ENCODE measurements at places on chromosomes 2 and 18.

DNA sequence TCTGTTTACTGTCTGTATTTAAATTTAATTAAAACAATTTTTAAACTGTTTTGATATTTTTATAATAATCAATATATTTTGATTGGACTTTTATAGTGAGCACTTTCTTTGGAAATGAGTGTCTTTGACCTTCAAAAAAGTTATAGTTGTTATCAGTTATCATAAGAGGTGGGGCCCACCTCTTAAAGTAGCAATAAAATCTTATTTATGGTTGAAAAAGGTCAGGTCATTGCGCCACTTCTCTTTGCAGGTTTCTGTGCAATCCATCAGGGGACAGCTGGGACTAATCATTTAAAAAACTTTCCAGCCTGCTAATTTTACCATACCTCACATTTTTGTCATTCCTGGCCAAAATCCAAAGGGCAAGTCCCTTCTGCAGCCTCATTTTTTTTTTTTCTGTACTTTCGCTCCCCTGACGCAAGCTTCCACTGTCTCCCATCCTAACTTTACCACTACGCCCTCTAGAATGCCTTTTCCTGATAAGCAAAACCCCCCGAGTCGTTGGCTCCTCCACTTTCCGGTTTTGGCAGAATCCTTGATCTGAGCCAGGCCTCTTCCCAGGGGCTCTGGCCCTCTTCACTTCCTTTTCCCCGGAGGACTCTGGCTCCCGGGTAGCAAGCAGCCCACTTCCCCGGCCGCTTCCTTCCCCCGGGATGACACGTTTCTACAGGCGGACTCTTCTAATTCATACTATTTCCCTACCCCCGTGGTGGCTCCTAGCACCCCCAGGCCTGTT, 1.1 kb upstream of the SEH1L start:
- peak; percentile 51 for DNase-seq
- H3K27ac ChIP-seq: peak overlapping the region; percentile 98
- peak overlapping the region; percentile 85 for H3K4me3 ChIP-seq
- H3K4me1 ChIP-seq: peaks cover 31% of the 10 kb centered on the region

GRCh38 chr2:190088917-190089316, 26.4 kb upstream of the MSTN start:
- H3K4me3 ChIP-seq: no peak overlapping the region
- no peaks in the 10 kb centered on the region for H3K4me1 ChIP-seq
- H3K27ac ChIP-seq: no peak overlapping the region
- DNase-seq: peak; percentile 77
- H3K36me3 ChIP-seq: no peaks in the 10 kb centered on the region

DNA sequence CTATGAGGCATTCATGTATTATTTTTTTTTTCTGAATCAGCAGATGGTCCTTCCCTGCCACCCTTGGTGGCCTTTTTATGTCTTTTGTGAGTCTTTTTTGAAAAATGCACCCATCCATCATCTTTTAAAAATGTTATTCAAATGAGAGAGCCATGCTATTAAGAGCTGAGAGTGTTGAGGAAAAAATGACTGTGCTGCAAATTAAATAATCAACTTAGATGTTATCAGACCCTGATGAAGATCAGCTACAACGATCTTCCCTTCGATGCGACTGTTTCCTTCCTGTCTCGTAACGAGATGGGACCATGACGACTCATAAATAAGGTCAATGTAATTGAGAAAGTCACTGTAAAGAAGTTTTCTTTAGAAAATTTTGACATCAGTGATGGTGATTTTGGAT, 44.4 kb downstream of the TRIB2 start:
- no peak overlapping the region for H3K4me3 ChIP-seq
- no peak for DNase-seq
- H3K36me3 ChIP-seq: no peaks in the 10 kb centered on the region

DNA sequence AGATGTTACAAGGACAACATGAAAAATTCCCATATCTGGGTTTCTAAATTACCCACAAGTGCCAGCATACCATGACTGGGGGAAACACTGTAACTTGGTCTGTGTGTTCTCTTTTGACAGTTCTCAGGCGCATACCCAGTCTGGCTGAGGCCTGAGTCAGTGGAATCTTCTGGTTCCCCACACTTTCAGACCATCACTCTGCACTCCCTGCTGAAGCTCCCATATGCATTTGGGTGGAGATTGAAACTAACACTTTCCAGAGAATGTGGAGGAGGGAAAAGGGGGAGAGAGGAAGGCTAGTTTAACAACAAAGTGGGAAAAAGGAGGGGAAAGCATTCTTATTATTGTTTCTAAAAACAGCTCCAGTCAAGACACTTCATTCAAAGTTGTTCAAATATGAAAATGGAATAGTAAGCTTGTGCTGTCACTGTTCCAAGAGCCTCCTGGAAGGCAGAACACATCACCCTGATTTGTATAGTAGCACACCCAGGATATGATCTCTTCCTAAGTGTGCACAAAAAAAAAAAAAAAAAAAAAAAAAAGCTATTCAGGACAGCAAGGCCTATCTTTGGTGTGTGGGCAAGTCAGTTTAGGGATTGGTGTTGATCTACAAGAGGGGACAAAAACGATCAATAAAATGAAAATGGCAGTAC, 48.1 kb upstream of the CTIF start:
- no peak for DNase-seq
- H3K27me3 ChIP-seq: no peaks in the 10 kb centered on the region
- no peaks in the 10 kb centered on the region for H3K36me3 ChIP-seq
- H3K4me1 ChIP-seq: no peaks in the 10 kb centered on the region

DNA sequence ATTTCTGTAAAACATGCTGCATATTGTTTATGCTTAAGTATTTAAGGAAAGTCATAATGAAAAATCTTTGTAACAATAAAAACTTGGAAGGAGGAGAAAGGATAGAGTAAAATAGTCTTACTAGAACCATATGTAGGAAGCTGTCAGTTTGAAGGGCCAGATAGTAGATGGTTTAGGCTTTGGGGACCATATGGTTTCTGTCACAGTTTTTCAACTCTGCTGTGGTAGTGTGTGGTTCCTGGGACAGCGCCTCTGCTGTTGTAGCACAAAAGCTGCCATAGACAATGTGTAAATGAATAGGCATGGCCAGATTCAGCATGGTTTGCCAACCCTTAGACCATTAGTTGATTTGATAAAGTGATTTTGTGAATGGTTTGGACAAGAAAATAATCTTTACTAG, 75.5 kb downstream of the SLC39A10 start:
- H3K36me3 ChIP-seq: peaks cover 35% of the 10 kb centered on the region
- H3K4me3 ChIP-seq: no peak overlapping the region

DNA sequence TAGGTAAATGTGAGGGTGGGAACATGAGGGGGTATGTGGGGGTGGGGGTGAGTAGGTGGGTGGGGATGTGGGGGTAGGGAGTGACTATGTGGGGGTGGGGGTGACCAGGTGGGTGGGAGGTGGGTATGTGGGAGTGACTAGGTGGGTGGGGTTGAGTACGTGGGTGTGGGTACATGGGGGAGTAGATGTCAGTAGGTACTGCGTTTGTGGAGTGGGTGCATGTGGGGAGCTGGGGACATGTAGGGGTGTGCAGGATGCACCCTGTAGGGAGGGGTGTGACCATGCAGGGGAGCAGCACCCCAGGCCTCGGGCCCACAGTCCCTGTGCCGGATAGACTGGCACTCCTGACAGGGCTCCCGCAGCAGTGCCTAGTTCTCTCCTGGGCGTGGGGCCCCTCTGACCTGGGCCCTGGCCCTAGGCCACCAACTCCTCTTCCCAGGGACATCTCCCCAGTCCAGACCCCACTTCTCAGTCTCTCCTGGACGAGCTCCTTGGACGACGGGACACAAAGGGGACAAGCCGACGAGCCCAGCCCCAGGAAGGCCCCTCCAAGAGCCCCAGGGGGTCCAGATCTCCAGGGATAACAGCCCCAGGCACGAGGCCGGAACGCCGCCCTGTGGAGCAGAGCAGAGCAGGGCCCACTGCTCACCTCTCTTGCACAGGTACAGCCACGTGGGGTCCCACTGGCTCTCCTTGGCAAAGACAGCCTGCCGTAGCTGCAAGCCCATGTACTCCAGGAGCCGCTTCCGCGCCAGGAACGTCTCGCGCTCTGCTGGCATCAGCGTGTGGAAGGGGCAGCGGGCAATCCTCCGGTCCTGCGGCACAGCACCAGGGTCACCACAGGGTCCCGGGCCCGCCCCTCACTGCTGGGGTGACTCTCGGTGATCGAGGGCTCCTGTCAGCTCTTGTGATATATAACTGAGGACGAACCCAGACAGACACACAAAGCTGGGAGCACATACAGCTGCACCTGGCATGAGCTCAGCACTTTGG, 58.2 kb downstream of the ANKMY1 start:
- no peaks in the 10 kb centered on the region for H3K4me1 ChIP-seq
- H3K27me3 ChIP-seq: no peaks in the 10 kb centered on the region
- H3K36me3 ChIP-seq: peaks cover 22% of the 10 kb centered on the region

GRCh38 chr18:76274468-76275289, 220.4 kb downstream of the ZNF516 start:
- no peaks in the 10 kb centered on the region for H3K36me3 ChIP-seq
- H3K27me3 ChIP-seq: no peaks in the 10 kb centered on the region
- no peak overlapping the region for H3K4me3 ChIP-seq
- peak; percentile 9 for DNase-seq
- H3K27ac ChIP-seq: no peak overlapping the region
- no peaks in the 10 kb centered on the region for H3K4me1 ChIP-seq

GRCh38 chr18:75057169-75057960, 151.6 kb downstream of the PTGR3 start:
- H3K27ac ChIP-seq: no peak overlapping the region
- no peaks in the 10 kb centered on the region for H3K36me3 ChIP-seq
- H3K27me3 ChIP-seq: no peaks in the 10 kb centered on the region
- H3K4me1 ChIP-seq: no peaks in the 10 kb centered on the region
- H3K4me3 ChIP-seq: no peak overlapping the region

DNA sequence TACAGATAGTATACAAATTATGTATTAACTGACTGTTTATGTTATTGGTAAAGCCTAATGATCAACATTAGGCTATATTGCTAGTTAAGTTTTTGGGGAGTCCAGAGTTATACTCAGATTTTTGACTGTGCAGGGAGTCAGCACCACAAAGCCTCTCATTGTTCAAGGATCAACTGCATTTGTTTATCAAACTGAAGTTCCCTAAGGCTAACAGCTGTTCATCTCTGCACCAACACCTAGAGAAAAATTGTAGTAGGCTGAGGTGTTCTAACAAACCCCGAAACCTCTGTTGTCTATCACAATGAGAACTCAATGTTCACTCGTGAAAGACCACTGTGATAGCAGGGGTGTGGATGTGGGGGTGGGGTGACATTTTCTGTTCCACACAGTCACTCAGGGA, 97.7 kb downstream of the HNMT start:
- no peaks in the 10 kb centered on the region for H3K36me3 ChIP-seq
- H3K27me3 ChIP-seq: no peaks in the 10 kb centered on the region
- H3K4me3 ChIP-seq: no peak overlapping the region
- no peak for DNase-seq

GRCh38 chr18:69701305-69701704, 246.4 kb downstream of the CD226 start:
- H3K27me3 ChIP-seq: no peaks in the 10 kb centered on the region
- no peak overlapping the region for H3K4me3 ChIP-seq
- no peak overlapping the region for H3K27ac ChIP-seq

GRCh38 chr2:159818940-159819339, 20.9 kb upstream of the CD302 start:
- H3K4me3 ChIP-seq: no peak overlapping the region
- no peaks in the 10 kb centered on the region for H3K36me3 ChIP-seq
- H3K4me1 ChIP-seq: no peaks in the 10 kb centered on the region
- no peak for DNase-seq
- no peak overlapping the region for H3K27ac ChIP-seq
- H3K27me3 ChIP-seq: peaks cover 11% of the 10 kb centered on the region

GRCh38 chr2:148052687-148053086, 31.8 kb downstream of the MBD5 start:
- no peaks in the 10 kb centered on the region for H3K36me3 ChIP-seq
- no peak overlapping the region for H3K27ac ChIP-seq
- no peak for DNase-seq
- peaks cover 6% of the 10 kb centered on the region for H3K4me1 ChIP-seq
- no peak overlapping the region for H3K4me3 ChIP-seq

DNA sequence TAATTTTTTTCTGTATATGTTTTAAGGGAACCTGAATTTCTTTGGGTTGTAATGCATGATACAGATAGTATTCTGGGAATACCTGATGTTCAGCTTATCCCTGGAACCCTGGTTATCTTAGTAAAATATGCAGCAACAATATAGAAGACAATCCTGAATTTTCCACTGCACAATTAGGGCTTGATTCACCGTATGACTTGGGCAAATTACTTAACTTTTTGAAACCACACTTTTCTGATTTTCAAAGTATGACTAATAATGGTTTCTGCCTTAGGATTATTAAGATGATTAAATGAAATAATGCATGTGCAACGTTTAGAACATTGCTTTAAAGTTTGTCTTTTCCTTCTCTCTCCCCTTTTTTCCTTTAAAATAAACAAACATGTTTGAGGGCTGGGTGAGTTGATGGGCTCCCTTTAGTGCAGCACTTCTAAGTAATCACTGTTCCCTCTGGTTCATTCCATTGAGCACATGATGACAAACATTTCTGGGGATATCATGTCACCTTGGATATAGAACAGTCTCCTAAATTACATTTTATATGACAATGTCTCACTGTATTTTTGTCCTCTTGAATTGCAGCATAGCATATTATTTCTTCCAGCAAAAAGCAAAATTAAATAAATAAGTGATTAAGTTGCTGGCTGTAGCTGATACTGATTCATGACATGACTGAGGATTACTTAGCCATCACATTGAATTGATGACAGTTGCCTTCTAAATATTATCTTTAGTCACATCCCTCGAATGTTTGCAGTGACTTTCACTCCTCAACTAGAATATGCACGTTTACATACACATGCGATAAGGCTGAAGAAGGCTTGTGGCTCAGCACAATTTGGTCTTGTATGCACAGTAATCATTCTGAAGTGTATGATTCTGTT, 254.5 kb downstream of the NEDD4L start:
- no peak for DNase-seq
- no peak overlapping the region for H3K27ac ChIP-seq
- H3K27me3 ChIP-seq: no peaks in the 10 kb centered on the region
- no peaks in the 10 kb centered on the region for H3K4me1 ChIP-seq

GRCh38 chr2:10356439-10356811, 53.7 kb downstream of the HPCAL1 start:
- no peaks in the 10 kb centered on the region for H3K27me3 ChIP-seq
- H3K4me1 ChIP-seq: peaks cover 22% of the 10 kb centered on the region
- H3K27ac ChIP-seq: no peak overlapping the region
- H3K36me3 ChIP-seq: peaks cover 20% of the 10 kb centered on the region
- no peak overlapping the region for H3K4me3 ChIP-seq

- DNase-seq: no peak
- peaks cover 9% of the 10 kb centered on the region for H3K4me1 ChIP-seq
- no peaks in the 10 kb centered on the region for H3K36me3 ChIP-seq
These were observed 41.2 kb upstream of the PEX13 start for GRCh38 chr2:60976256-60976850.

Data from K562 (cell line).